NCI-H146 (cell line): ENCODE measurements at places on chromosomes 1 and 21.

DNA sequence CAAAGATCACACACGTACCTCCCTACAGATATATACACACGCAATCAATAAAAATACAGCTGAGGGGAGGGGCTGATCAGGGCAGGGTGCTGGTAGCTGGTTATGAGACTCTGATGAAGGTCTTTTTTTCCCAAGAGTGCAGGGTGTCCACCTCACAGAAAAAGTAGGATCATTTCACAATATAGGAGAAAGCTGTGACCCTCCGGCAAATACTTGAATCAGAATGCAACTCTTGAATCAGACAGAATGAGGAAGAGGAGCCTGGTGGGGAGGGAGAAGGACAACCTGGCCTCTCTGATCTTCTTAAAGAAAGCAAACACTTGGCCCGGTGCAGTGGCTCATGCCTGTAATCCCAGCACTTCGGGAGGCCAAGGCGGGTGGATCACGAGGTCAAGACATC, 269.3 kb downstream of the PCP4 start:
- DNase-seq: no peak

- no peak for DNase-seq
These were observed 175.6 kb downstream of the SIPA1L2 start for GRCh38 chr1:232454227-232454886.

DNA sequence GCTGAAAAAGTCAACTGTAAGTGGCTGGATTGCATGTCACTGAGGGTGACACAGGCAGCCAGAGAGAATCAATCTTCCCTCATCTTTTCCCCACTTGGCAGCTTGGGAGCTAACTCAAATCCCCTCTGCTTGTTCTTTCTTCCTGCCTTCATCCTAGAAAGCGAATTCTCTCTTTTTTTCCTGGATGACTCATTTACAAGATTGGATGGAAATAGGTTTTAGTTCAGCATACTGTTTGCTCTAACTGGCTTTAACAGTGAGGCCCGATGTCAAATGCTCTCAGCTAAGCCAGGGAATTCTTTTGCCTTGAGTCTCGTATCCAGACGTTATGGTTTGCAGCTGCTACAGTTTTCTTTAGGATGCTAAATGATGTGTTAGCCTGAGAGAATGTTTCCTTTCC, 72.7 kb downstream of the HUNK start:
- no peak for DNase-seq

DNA sequence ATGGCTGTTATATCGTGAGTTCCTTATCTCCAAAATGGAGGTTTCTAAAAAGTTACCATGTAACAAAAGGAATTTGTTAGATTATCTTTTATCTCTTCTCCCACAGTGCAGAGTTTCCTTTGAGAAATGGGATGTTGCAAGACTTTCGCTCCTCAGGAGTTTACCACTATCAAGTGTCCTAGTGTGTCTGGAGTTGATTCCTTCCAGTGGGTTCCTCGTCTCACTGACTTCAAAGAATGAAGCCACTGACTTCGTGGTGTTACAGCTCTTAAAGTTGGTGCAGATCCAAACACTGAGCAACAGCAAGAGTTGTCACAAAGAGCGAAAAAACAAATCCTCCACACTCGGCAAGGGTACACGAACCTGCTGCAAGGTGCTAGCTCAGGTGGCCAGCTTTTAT, 37.0 kb downstream of the SPAG17 start:
- DNase-seq: no peak

DNA sequence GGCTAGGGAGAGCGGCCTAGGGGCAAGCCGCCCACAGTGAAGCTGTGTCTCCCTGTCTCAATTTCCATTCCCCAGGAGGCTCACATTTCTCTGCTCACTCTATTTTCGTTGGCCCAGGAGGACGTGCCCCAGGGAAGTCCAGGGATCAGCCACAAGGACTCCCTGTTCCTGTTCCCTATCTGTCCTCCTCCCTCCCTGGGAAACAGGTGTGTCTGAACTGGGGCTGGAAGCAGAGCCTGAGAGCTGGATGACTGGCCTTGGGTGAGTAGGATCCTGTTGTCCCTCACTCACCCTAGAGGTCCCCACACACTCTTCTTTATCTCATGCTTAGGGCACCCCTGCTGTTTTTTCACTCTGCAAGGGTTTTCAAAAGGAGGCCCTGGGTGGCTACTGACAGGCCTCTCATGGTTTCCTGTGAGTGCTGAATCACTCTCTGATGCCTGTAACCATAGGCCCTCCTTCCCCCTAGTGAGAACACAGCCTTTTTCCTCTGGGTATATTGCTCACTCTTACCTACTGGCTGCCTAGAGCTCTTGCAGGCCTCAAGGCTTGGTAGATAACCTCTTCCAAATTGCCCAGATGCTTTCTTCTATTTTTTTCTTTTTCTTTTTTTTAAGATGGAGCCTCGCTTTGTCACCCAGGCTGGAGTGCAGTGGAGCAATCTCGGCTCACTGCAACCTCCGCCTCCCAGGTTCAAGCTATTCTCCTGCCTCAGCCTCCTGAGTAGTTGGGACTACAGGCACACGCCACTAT, 3.3 kb upstream of the UTP11 start:
- DNase-seq: peak; percentile 25

DNA sequence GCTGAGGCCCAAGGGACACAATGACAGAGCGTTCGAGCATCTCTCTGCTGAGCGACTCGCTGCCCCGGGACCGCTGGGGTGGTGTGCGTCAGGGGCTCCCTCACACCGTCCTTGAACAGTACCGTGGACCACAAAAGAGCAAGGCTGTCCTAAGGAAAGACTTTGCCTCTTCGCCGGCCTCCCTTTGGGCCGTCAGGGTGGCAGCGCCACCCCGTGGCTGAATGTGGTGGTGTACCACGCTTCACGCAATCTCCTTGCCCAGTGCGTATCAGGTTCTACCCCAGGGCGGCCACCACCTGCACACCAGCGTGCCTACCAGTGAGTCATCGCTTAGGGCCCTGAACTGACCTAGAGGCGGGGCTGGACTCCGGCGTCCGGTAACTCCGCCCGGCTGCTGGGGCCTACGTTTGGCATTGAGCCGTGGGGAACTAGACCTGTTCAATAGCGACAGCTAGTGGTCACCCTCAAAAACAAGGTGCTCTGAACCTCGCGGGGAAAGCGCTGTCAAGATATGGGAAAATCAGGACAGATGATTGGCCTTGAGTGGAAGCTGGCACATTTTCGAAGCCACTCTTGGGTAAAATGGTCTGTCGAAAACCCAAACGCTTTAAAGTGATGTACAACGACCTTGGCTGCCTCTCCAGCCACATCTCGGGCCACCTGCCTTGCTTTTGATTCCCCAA, 8.1 kb upstream of the TRAF3IP3 start:
- no peak for DNase-seq

- no peak for DNase-seq
These were observed 42.4 kb downstream of the ATP6V1G3 start for GRCh38 chr1:198498103-198498385.

DNA sequence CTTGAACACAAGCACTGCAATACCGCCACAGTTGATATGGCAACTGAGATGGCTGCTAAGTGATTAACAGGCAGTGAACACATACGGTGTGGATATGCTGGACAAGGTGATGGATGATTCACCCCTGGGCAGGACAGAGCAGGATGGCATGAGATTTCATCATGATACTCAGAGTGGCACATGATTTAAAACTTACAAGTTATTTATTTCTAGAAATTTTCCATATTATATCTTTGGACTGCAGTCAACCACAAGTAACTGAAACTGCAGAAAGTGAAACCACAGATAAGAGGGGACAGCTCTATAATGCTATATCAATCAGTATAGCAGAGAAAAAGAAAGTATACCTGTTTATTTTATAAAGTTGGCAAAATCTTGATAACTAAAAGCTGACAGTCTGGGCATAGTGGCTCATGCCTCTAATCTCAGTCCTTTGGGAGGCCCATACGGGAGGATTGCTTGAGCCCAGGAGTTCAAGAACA, 47.9 kb downstream of the PHACTR4 start:
- DNase-seq: peak; percentile 12

DNA sequence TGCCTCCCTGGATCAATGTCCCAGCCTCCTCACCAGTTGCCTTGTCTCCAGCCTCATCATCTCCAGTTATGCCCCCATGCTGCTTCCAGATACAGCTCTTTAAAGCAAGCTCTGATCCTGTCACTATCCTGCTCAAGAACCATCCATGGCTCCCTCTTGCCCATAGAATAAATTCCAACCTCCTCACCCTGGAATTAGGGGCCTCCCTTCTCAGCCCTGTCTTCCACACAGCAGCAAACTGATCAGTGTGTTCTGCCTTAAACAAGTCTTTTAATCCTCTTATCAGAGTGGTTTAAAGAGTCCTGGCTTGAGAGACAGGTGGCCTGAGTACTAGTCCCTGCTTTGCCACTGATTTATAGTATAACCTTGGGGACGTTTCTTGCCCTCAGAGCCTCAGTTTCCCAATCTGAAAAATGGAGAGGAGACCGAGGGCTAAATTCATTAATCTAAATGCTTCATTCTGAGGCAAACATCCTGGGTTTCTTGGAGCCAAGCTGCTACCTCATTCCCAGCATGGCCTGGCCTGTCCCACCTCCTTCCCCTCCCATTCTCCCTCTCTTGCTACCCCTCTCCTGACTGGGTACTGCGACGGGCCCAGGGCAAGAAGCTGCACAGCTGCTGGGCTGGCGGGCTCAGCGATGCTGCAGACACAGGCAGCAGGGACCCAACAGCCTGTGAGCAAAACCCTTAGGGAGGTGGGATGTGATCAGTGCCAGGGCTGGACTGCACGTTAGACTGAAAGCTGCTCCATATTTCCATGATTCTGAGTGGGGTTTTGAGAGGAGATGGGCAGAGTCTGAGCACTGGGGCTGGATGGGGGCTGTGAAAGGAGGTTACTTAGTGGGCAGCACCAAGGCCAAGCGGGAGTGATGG, 221.4 kb downstream of the PTPRU start:
- no peak for DNase-seq

DNA sequence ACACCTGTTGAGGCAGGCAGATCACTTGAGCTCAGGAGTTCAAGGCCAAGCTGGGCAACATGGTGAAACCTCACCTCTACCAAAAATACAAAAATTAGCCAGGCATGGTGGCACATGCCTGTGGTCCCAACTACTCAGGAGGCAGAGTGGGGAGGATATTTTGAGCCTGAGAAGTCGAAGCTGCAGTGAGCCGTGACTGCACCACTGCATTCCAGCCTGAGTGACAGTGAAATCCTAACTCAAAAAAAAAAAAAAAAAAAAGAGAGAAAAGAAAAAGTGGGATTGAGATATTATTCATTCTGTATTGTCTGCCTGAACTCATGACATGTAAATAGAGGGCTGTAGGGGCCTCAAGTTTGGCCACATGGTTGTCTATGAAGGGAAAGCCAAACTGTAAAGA, 37.3 kb downstream of the WNT2B start:
- no peak for DNase-seq

DNA sequence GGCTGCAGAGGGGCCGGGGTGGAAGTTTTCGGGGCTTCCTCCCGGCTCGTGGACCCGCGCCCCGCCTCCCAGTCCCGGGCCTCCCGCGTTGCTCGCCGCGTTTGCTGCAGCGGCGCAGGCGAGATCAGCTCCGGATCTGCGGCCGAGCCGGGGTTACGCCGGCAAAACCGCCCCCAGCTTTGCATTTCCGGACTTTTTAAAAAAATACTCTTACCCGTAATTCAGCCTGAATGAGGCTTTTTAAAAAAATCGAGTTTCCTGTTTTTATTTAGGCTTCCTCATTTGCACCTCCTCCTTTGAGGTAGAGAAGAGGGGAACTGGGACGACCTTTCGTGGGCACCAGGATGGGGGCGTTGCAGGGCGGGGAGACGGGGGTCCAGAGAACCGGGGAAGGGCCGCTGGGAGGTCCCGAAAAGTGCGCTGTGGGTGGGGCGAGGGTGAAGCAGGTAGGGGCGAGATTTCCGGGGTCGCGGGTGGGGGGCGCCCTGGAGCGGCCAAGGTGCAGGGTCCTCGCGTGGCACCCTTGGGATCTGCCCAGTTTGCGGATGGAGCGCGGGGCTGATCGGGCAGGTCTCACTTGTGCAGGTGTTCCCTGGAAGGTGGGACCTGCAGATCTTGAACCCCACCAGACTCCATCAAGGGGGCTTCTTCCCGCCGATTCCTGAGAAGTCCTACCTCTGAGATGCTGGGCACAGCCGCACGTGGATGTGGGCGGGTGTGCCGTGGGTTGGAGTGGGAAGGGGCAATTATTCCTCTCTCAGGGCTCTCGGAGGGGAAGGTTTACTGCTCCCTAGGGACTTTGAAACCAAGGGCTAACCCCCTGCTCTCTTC, 1.1 kb downstream of the PIK3CD start:
- no peak for DNase-seq
